ENCODE measurements at places on chromosomes 11 and 22.

- no peak for DNase-seq
Measured at GRCh38 chr11:70531281-70532065, 133.1 kb downstream of the CTTN start.

- DNase-seq = no peak
Measured at GRCh38 chr22:38259370-38259769, 13.4 kb downstream of the TMEM184B start.

DNA sequence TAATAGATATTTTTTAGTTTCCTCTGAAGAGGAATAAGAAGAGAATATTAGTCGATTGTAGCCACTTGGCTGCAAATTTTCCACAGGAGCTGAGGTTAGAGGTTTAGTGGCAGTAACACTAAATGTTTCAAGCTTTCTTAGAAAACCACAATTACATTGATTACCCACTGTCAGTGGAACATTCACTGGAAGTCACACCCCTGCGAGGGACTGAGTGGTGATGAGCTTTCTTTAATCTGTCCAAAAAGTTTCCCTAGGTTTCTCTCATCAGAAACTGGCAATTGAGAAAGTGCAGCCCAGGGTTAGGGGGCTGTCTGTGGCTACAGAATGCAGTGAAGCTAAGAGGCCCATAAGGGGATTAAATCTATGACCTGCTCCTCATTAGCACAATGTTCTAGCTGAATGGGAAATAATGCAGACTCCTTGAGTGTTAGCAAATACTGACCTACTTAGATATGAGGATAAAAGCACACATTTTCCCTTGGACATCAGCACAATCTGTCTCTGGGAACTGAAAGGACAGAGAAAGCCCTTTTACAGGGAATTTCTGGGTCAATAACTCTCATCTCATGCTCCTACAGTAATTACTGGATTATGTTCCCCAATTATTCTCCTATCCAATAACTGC lies 189.5 kb downstream of the FAM76B start:
- no peak for DNase-seq

GRCh38 chr22:44925465-44926123 lies 84.2 kb downstream of the PHF21B start:
- DNase-seq = no peak

GRCh38 chr11:113296447-113297205 lies 17.8 kb upstream of the TTC12 start:
- DNase-seq = no peak

GRCh38 chr11:63508009-63508408 lies 2.1 kb downstream of the LGALS12 start:
- DNase-seq = no peak

DNA sequence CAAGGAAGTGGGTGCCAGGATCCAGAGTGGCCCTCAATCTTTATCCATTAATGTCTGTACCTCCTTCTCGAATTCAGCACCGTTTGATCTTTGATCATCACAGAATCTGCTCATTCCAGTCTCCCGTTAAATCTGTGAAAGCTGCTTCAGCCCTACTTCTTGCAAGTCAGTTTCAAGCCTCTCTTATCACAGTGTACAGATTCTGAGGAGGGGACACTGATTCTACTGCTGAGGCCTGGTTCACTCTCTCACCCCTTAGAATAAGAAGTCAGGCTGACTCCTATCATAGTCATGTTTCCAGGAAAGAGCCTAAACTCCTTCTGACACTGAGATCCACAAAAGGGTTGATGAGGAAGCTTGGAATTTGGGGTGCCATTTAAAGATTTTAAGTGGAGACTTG lies 39.0 kb downstream of the MAML2 start:
- no peak for DNase-seq

GRCh38 chr11:29318134-29318845 lies 698.5 kb downstream of the KCNA4 start:
- no peak for DNase-seq

DNA sequence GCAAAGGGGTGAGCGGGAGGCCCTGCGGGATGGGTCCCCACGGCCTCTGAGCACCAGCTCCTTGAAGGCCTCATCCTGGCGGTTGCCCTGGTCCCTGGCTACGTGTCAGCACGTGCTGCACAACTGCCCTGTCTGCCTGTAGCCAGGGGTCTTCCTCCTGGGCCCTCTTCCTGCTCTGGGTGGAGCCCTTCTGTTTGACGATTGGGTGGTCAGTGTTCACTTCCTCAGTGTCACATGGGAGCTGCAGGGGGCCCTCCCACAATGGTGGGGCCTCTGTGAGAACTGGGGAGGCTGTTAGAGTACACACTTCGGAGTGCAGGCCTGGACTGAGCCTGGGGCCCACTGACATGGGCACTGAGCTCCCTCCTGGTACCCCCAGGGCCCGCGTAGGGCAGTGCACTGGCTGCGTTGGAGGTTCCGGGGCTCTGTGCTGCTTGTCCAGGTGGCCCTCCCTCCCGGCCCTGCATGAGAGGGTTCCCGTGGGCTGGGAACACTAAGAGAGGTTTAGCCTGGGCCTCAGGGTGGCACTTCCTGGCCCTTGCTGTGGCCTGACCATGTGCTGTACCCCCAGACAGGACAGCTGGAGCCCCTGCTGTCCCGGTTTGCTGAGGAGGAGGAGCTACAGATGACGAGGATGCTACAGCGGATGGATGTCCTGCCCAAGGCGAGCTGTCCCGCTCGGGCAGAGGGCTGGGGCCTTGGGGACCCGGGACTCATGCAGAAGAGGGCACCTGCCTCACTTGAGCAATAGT lies 13.8 kb downstream of the DGCR6L start:
- no peak for DNase-seq

DNA sequence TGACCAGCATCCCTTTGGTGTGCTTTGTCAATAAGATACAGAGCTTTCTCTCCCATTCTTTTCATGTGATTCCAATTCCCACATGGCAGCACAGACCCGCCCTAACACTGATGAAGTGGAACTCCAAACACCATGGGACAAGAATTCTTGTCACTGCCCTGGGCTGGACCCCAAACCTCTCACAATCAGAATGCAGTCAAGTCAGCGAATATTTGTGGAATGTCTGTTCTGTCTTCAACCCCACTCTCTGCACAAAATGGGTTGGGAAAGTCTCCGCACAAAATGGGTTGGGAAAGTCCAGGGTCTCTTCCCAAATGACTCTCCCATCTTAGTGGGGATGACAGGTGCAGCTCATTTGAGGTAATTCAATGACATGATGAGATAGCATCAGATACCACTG lies 138.9 kb upstream of the TEAD1 start:
- DNase-seq = no peak

- no peak for DNase-seq
Measured at GRCh38 chr22:40036591-40037225, 42.0 kb downstream of the FAM83F start.

DNA sequence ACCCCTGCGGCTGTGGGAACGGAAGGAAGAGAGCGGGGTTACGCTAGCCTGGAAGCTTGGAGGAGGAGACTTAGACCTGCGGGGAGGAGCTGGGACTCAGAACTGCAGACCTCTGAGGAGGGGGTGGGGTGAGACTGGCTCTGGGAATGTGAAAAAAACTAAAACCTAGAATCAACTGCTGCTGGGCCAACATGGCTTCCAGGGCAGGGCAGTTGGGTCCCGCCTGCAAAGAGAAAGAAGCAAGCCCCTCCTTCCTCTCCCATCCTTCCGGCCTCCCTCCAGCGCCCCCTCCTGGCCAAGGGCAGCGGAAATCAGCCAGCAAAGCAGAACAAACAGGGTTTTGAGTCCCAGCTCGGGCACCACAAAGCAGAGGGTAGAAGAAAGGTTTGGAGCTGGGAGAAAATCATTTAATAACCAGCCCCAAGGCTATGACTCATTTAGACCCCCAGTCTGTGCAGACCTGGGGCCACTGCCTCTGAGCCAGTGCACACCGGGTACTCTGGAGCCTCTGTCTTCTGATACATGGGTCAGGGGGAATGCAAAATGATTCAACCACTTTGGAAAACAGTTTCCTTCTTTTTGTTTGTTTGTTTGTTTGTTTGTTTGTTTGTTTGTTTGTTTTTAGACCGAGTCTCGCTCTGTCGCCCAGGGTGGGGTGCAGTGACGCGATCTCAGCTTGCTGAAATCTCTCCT lies 7.3 kb upstream of the NCF4 start:
- DNase-seq = no peak

DNA sequence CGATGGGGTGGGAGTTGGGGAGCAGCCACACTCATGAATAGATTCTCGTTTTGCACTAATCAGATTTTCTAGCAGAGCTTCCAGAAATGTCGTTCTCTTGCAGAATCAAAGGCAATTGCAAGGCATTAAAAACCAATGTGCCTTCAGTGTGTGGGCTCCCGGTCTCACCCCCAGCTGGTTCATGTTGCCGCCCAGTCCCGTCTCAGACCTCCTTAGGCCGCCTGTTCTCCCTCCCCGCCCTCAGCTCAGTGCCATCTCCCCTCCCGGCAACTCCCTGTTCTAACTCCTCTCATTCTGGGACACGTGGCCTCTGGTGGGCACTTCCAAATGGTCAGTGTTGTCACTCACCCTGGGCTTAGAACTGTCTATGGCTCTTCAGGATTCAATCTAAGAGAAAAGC lies 42.5 kb upstream of the SMIM38 start:
- no peak for DNase-seq

GRCh38 chr11:119305556-119306372 lies 11.2 kb downstream of the MCAM start:
- DNase-seq = no peak

DNA sequence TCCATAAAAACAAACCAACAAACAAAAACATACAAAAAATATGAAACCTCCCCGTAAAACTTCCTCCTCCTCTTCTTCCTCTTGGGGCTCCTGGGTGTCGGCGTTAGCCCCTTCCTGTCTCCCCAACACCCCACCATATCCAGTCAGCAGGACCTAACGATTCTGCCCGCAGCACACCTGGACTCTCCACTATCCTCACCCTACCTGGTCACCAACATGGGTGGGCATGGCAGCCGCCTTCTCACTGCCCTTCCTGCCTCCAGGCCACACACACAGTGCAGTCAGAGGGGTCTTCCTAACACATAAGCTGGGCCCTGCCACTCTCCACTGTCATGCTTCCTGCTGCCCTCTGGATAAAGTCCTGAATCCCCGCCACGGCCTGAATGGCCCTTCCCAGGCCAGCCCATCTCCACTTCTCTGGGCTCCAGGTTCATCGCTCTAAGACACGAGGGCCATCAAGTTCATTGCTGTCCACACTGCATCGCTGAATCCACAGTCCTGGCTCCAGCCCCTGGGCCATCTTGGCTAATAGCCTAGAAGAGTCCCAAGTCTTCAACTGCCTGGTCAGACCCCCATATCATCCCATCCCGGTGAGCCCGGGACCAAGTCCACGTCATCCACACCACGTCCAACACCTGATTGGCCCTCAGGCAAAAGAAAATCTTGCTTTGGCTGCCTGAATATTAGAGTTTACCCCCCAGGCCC lies 76.2 kb downstream of the IGLL1 start:
- DNase-seq = no peak

- DNase-seq = no peak
Measured at GRCh38 chr22:20221421-20222340, 46.4 kb downstream of the RTN4R start.

DNA sequence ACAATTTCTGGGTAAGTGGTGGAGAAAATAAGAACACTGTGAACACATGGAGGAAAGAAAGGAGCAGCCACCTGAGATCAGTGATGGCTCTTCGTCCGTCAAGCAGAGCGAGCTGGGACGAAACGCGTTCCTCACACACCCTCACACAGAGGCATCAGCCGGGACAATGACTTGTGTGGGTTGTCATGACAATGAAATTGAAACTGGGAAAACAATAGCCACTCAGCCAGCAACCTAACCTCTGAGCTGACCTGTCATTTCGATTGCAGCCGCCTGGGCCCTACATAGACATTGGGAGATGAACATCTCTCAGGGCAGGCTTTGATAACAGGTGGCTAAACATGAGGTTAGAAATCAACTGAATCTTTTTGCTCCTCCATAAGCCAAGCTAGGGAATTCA lies 51.3 kb downstream of the TRIM29 start:
- DNase-seq = no peak

DNA sequence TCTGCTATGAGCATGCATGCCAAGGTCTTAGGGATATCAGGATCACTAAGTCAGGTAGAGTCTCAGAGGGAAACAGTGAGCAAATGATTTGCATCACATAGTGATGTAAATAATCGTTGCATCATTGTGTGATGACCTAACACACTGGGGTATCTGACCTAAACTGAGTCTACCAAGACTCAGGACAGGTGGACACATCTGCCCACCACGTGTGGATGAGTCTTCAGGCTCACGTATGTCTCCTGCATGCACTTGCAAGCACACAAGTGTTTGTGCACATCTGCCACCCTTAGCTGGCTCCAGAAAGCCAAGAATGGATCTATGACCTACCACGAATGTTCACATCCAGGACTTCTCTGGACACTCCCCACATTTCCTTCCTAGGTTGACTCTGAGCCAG lies 111.2 kb downstream of the FEZ1 start:
- no peak for DNase-seq

- DNase-seq = no peak
Measured at GRCh38 chr11:104036588-104036987, at the start of gene DDI1. DDI1 (plus strand) TSS chr11:104036640; CDS start chr11:104036823, 183 bp downstream.

GRCh38 chr22:49322231-49322630 lies 505.4 kb downstream of the BRD1 start:
- DNase-seq = no peak

DNA sequence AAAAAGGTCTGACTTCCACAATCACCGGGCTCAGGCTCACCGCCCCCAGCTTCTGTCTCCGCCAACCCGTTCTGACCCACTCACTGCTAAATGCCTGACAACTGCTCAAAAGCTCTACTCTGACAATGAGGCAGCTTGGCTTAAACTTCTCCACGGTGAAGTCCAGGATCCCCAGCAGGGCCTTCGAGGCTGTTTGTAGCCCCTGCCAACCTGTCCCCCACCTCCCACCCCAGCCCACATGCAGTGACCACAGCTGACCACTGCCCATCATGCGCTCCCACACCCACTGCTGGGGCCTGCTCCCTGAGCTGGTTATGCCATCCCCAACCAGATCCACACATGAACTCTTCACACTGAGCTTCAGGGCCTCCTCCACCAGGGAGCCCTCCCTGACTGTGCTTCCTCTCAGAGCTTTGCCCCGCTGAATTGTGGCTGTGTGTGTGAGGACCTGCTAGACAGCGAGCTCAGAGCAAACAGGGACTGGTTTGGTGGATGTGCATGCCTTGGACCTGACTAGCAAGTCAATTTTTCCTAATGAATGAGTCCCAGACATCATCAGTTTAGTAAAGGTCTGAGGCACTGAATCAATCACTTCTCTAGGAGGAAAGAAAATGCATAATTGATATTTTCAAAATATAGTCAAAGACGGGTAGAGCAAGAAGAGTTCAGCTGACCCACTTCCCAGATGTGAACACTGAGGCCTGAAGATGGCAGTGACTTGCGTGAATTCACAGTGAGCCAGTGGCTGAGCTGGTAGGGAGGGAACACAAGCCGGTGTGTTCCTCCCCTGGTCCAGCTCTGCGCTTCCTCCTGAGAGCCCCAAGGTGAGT lies 7.7 kb downstream of the LRRC32 start:
- no peak for DNase-seq

DNA sequence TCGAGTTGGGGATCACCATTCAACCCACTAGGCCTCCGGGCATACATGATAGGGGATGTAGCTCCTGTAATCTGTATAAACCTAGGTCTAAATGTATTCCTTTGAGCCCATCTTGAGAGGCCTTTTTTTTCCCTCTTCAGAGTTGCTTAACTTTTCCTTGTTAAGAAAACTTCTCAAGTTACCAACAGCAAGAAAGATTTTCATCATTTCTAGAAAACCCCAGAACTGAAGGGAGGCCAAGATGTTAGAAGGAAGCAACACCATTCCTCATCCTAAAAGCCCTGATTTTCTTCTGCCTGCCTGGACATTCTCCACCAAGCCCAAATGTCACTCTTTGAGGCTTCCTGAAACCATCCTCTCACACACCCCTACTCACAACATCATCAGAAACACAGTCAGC lies 79.4 kb downstream of the TMPRSS5 start:
- DNase-seq = no peak
